Cardiac septum (tissue), 1 donor: ENCODE measurements at places on chromosomes 1 and 21. TPM values are rescaled to one million over a fixed set of nuclear protein-coding genes. Genes with fewer than 3 reads are reported as not detected.

GRCh38 chr1:15005116-15005515, 148.4 kb upstream of the TMEM51 start:
- DNase-seq: no peak

Gene LACTBL1
- total RNA-seq: not detected

- no peak for DNase-seq
These were observed 6.4 kb upstream of the PEF1 start for GRCh38 chr1:31651089-31651420.

Gene FCER1G
- total RNA-seq: 11.4 TPM

DNA sequence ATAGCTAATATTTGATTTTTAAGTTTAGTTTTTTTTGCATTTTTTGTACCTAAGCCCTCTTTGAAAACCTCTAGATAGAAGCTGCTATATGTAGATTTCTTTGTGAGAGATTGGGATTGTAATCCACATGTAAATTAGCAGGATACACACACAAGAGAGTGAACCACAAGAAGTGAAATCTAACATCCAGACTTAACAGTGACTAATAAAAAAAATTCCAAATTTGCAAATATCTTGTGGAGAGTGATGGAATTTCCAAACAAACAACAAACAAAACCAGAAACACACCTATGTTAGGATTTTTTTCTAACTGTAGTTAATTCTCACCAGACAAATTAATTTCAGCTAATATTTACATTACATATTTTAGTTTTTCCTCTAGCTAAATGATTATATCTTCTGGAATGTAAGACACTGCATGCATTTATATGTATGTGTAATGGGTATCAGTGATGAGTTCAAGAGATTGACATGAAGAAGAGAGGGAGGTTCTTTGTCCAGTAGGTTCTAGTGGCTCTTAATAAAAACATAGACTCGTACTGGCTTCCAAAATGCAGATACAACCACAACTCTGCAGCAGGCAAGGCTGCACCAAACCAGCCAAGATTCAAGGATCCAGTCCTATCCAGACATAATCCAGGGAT, 12.8 kb downstream of the CLDN17 start:
- DNase-seq: no peak
